CD4-positive, alpha-beta T cell treated with Interleukin-4 for 4 hours (primary cell): ENCODE measurements at places on chromosomes 1 and 21.

- DNase-seq = peak; percentile 17
Observed at GRCh38 chr1:158527190-158527815, 26.9 kb downstream of the OR6Y1 start.

DNA sequence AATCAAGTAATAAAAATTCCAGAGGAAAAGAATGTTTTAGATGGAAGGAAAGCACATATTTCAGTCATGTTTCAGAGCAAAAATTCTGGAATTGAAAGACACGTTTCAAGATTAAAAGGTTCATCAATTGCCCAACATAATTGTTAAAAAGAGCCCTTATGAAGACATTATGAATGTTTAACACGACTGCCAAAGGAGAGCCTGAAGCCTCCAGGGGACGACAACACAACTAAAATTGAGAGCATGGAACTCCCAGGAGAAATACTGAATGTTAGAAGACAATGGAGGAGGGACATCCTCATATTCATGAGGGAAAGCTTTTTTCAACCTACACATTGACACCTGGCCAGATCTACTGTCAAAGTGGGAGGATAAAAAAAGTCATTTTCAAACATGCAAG lies 16.0 kb downstream of the OR2T11 start:
- peak; percentile 48 for DNase-seq

DNA sequence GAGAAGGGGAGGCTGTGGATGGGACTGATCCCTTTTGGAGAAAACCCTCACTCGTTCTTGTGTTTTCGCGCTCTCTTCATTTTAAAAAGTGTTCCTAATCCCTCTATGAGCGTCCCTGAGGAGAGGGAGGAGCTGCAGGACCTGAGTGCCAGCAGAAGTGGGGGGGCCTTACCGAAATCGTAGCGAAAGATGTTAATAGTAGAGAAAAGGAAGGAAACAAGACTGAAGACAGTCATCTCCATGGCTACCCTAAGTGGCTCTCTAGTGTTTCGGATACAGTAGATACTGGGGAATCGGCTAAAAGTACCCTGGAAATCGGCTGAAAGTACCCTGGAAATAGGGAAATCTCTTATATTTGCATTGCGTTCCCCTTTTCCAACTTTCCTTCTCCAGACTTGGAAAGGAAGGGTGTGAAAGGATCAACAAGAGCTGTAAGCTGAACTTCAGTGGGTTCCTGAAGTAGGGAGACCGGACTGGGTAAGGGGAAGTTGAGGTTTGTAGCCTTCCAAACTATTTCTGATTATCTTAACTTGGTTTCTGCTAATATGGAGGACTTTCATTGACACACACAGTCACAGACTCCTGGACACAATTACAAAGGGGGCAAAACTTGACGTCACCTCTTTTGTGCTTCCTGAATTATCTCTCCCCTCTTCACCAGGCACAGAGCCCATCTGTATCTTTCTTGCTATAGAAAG lies 486 bp upstream of the DSTYK start:
- no peak for DNase-seq

- no peak for DNase-seq
Observed at GRCh38 chr21:25885880-25886279, 151.1 kb downstream of the GABPA start.

DNA sequence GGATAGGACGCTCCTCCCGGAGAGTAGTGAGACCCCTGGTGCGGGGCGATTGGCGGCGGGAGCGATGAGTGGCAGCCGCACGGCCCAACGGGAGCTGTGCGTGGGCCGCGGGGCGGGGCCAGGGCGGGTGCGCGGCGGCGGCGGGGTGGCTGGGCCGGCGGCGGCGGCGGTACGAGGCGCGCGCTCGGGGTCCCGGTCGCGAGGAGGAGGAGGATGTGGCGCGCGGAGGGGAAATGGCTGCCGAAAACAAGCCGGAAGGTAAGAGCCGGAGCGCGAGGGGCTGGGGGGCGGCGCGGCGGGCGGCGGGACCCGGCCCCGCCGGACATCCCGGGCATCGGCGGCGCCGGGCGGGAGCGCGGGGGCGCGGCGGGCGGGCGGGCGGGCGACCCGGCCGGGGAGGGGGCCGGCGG lies at the start of gene CAMTA1:
TSS of gene CAMTA1 (plus strand) at position 137 of the 410 bp plus-strand sequence. CDS start at position 214, 77 bp downstream.
- DNase-seq = no peak

DNA sequence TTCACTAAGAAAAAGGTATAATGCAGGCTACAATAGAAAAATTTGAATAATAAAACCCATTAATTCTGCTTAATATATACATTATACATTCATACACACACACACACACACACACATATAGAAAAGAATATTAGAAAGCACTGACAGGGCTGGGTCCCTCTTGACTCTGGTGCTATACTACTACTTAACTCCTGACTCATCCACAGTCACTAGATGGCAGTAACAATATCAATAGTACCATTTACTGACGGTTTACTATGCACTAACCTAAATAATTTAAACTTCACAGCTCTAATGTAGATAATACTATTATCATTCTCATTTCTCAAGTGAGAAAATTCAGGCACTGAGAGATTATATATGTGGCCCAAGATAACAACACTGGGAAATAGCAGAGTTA lies 87.5 kb downstream of the COP1 start:
- peak; percentile 2 for DNase-seq

DNA sequence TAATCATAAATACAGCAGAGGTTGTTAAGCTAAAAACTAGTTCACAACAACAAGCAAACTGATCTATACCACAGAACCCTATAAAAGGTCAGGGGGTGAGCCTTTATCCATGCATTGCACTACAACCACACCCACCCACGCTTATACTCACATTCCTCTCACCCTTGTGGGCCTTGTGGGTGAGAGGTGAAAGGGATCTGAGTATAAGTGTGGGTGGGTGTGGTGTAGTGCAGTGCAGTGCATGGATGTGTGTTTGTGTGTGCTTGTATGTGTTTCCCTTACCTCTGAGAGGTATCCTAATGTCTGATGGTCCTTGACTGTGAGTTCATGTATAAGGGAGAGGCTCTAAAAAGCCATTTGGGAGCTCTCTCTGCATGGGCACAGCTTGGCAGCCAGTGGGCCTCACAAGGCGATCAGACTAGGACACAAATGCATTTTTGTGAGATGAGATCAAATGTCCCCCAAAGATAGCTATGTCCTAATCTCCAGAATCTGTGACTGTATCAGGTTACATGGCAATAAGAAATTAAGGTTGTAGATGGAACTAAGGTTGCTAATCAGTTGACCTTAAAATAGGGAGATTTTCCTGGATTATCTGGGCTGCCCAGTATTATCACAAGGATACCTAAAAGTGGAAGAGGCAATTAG lies 95.5 kb upstream of the DPT start:
- no peak for DNase-seq

DNA sequence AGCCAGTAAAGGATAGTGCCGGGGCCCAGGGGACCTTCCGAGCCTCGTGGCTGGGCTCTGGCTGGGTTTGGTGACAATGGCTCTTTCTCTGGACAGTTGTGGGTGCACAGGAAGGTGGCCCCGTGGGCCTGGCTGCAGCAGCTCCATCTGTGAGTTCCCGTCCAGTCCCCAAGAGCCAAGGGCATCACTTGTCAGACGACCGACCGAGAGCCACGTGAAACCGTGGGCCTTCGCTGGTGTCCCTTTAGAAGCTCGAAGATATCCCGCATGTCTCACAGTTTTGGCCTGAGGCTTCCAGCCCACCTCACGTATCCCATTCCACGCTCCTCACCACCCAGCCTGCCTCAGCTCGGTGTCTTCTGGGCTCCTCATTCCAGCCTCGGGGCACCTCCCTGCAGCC lies 27.2 kb upstream of the UMODL1 start:
- no peak for DNase-seq

- no peak for DNase-seq
Observed at GRCh38 chr1:247111700-247112478, 7.7 kb upstream of the ZNF669 start.

GRCh38 chr1:44536357-44537209 lies 131.5 kb downstream of the RNF220 start:
- DNase-seq = no peak

DNA sequence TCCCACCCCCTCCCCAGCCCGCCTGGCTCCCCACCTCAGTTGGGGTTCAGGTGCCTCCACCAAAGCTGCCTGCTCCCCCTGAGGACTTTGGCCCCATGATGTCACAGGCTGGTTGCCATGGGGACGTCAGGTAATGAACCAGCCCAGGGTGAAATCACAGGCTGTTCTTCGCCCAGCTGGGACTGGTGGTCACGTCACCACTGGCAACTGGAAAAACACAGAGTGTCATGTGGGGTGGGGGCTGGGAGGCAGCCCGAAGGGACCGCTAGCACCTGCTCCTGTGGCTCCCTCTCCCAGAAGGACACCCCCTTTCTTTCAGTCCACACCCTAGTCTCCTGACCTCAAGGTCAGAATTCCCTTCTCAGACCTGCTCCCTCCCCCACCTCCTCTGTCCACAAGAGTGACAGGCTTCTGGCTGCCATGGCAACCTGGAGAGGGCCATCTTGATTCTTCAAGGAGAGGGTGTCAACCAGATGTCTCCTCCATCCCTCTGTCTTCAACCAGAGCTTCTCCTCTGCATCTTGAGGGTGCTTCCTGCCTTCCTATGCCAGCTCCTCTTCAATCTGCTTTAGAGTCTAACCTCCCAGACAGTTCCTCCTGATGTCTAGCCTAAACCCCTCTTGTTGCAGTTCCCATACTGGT lies 6.2 kb downstream of the FAM131C start:
- no peak for DNase-seq

DNA sequence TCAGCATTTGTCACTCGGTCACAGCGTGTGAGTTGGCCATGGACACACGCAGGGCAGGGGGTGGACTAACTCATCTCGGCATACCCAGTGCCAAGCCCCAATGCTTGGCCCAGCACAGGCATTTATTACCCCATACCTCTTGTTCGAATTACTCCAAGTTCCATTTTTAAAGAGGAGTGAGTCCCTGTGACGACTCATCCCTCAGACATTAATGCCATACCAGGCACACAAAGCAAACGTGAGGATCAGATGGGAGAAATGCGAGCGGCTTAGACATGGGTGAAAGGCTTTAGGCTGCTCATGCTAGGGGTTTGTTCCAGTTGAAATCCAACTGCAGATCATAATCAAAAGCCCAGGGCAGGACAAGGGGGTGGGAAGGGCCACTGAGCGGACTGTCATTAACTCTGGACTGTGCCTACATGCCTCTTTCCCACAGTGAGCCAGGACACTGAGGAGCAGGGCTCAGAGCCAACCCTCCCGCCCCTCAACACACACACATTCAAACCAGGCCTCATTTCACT lies 118.5 kb upstream of the NGF start:
- no peak for DNase-seq

DNA sequence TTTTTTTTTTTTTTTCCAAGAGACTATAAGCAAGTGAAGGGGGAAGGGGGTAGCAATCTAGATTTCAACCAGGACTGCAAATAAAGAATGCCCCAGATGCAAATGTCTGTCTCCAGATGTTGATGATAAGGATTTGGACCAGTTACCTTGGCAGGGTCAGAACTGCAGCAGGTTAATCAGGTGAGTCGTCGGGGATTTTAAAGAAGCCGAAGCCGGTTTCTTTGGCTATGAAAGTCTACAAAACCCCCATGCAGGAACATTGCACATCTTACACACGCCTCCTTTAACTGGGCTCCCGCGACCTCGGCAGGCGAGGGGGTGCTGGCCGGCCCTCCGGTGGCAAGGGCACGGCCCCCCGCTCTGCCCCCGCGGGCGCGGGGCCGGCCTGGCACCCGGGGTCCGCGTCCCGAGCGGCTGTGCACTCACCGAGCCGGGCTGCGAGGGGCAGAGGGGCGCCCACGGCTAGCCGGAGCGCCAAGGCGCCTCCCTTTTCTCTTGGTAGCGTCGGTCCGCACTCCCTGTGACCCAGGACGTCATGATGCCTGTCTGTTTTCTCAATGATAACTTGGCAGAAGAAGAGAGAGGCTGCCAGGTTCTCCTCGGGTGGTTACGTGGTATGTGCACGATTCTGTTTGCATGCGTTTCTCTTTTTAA lies 366.3 kb upstream of the ESRRG start:
- DNase-seq = no peak

- no peak for DNase-seq
Observed at GRCh38 chr1:235881930-235882700, 15.4 kb upstream of the LYST start.

DNA sequence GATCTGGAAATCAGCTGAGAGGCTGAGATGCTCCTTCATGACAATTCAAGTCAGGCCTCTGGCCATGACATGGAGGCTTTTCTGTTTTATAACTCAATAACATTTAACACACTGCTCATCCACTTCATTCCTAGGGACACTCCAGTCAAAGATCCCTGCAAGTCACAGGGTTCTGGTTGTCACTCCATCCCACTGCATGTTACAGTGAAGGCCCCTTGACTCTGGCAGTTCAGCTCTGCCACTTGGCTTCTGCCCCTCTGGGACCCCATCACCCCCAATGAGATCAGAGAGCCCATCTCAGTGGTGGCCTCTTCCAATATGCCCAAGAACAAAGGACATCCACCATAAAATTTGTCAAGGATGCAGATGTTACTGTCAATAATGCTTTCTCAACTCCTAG lies 10.0 kb upstream of the FAM110D start:
- DNase-seq = no peak
